M059J (cell line): ENCODE measurements at places on chromosomes 2 and 18. TPM values are rescaled to one million over a fixed set of nuclear protein-coding genes. Genes with fewer than 3 reads are reported as not detected.
A peak's percentile ranks its signal among the peaks of the same experiment; 100 is the strongest.

DCDC2C gene
- not detected in 2 replicates for total RNA-seq

DNA sequence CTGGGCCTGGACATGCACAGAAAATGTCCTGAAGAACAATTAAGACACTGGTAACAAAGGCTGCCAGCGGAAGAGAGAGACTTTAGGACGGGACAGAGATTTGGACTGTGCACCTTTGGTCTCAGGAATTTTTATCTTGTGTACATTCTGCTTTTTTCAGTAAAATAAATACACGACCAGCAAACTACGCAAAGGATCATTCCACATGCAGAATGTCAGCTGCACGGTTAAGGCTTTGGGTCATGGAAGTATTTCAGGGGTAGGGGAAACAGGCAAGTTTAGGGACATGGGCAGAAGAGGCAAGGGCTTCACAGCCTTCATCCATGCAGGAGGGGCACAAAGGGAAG is 11.5 kb downstream of the TMEM163 start:
- no peak for DNase-seq

DNA sequence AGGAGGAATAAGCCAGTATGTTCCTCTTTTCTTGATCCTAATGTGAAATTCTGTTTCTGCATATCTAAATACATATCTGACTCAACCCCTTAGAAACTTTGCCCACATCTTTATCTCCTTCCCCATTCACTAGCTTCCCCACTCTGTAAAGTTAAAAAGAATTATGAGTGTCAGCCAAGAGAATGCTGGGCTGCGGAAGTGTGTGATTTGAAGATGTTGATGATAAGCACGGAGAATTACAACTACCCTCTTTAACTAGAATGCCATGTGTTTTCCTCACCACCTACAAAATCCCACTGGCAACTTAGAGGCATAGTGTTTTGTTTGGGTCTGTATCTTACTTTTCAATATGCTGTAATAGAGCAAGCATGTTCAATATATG is 490.4 kb upstream of the FANCL start:
- peak; percentile 5 for DNase-seq

GRCh38 chr2:209369656-209370055 is 54.2 kb upstream of the MAP2 start:
- no peak for DNase-seq

DNA sequence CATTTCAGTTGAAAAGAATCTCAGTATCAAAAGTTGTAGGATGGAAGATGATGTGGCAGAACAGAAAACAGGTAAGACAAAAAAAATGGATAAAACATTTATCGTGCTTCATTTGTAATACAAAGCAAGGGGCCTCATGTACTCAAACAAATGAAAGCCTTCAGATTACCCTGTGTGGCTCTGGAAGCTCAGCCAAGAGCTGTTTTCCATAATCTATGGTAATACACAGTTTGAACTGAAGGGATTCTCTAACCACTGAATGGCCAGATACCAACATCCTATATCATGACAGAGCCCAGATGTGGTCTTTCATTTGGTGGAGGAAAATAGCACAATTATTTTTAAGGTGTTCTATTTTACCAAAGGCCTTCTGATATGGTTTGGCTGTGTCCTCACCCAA is 272.1 kb upstream of the RND3 start:
- DNase-seq: no peak

- no peak for DNase-seq
Measured at GRCh38 chr2:162060532-162060931, 13.5 kb downstream of the DPP4 start.

DNA sequence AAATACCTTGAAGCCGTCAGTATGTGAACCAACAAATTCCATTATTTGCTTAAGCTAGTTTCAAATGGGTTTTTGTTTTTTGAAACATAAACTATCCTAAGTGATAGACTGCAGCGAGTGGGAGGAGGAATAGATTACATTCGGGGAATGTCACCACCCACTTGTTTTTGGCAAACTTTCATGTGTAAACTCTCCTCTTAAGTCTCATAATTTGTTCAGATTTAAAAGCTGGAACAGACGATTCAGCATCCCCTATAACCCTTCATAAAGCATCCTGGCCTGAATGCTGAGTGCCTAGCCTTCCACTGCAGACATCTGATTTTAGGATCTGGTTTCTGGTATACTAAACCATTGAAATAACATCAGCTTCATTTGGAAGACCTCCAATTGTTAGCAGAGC is 51.0 kb downstream of the CPO start:
- no peak for DNase-seq
